ENCODE measurements at places on chromosomes 12 and 14. TPM values are rescaled to one million over a fixed set of nuclear protein-coding genes. Genes with fewer than 3 reads are reported as not detected.

GRCh38 chr12:56315249-56315621 lies 553 bp downstream of the CNPY2 start:
- no peaks in the 10 kb centered on the region for H3K4me1 ChIP-seq
- peak overlapping the region; percentile 98 for H3K4me3 ChIP-seq
- no peaks in the 10 kb centered on the region for H3K27me3 ChIP-seq
- peak overlapping the region; percentile 38 for H3K27ac ChIP-seq
- H3K36me3 ChIP-seq = peaks cover 32% of the 10 kb centered on the region

Gene RND1
- 9.5 TPM for total RNA-seq

DNA sequence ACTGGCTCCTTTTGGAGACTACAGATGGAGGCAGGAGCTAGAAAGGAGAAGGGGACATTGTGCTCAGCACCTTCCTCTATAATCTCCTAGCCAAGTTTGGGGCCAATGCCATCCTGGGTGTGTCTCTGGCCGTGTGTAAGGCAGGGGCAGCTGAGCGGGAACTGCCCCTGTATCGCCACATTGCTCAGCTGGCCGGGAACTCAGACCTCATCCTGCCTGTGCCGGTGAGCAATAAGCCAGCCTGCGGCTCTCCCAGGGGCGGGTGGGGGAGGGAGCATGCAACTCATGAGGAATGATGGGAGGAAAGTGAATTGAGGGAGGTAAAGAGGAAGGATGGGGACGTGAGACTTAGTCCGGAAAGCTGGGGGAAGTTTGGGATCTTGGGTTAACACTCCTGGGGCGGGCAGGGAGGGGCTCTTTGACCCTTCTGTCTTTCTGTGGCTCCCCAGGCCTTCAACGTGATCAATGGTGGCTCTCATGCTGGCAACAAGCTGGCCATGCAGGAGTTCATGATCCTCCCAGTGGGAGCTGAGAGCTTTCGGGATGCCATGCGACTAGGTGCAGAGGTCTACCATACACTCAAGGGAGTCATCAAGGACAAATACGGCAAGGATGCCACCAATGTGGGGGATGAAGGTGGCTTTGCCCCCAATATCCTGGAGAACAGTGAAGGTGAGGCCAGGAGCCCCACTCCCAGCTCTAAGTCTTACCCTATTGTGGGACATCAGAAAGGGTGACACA lies 3.3 kb downstream of the ENO2 start:
- no peak overlapping the region for H3K4me3 ChIP-seq
- no peak overlapping the region for H3K27ac ChIP-seq
- H3K4me1 ChIP-seq = no peaks in the 10 kb centered on the region

Gene TTC9
- 17.4 TPM for total RNA-seq

- no peak overlapping the region for H3K4me3 ChIP-seq
- H3K27ac ChIP-seq = no peak overlapping the region
- no peak for DNase-seq
- H3K4me1 ChIP-seq = 0 out of 2 replicates have a peak, but pooled peaks cover 4% of the 10 kb centered on the region
- H3K36me3 ChIP-seq = peaks cover 2% of the 10 kb centered on the region
These were observed 23.8 kb downstream of the CFAP251 start for GRCh38 chr12:121942145-121942718.
